HT1080 (cell line): ENCODE measurements at places on chromosomes 1 and 21.

GRCh38 chr1:193355178-193355577 is 168.8 kb upstream of the B3GALT2 start:
- peak; percentile 30 for DNase-seq

- no peak for DNase-seq
These were observed 26.6 kb downstream of the KCNK2 start for GRCh38 chr1:215109171-215109570.

DNA sequence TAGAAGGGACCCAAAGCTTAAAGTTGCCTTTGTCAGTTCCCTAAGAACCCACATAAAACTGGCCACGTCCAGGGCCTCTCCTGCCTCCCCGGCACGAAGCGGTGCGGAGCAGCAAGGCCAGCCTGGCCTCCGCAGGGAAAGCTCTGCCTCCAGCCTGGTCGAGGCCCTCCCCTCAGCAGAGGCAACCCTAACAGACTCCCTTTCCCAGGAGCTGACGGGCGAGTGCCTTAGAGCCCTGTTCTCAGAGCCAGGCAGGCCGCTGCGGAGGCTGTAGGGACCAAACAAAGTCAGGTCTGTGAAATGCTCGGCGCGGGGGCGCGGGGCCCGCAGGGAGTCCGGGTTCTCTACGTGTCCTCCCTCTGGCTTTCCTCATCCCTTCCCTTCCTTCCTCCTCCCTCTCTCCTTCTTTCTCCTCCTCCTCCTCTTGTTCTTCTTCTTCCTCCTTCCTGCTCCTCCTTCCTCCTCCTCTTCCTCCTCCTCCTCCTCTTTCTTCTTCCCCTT is 40.7 kb downstream of the RIPK4 start:
- DNase-seq, result no peak

DNA sequence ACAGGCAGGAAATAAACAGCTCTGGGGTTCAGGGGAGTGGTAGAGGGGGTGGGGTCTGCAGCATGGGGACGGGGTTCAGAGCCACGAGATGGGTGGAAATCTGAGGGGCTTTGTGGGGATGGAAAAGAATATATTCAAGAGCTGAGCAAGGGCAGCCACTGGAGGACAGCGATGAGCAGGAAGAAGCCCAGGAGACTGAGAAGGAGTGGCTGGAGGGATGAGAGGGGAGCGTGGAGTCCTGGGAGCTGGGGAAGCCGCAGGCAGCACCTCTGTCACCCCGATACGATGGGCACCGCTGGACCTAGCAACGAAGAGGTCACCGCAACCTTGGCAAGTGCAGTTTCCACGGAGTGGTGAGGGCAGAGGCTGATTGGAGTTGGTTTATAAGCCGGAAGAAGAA is 10.0 kb upstream of the KCNAB2 start:
- no peak for DNase-seq
